ENCODE measurements at places on chromosomes 16 and 17.

- no peak for DNase-seq
Measured at GRCh38 chr16:35862242-35862641, 2402.8 kb downstream of the TP53TG3F start.

DNA sequence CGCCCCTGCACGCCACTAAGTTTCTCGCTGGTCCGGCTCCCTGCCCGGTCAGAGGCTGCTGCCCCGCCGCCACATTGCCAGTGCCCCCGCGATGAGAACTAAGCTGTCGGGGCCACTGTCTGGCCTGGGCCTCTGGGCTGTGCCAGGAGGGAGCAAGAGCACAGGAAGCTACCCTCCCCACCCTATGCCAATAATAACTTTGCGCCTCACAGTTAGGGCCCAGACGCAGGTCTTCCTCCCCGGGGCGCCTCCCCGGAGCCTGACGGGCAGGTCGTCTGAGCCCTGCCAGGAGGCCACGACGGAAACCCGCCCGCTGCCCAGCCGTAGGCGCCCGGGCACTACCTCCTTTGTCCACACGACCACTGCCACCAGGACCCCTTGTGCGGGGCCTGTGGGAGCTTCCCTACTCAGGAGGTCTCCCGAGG lies 1.5 kb downstream of the ZFPM1 start:
- DNase-seq = no peak

DNA sequence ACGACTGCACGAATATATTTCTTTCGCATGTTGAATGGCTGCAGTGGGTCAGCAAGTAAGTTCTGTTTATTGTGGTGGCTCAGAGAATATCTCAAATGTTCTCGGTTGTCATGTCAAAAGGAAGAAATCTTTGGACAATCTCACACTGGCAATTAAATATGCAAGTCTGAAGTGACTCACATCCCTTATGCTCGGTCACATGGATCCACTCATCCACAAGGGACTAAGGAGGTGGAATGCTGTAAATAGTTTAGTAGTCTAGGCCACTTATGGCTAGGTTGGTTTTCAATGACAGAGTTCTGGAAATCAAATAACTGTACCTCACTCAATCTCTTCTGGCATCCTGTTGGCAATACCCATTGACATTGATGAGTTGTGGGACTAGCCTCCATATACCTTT lies 33.0 kb upstream of the PMP22 start:
- no peak for DNase-seq

- DNase-seq = no peak
Measured at GRCh38 chr17:67092291-67092690, 47.9 kb downstream of the CACNG1 start.

DNA sequence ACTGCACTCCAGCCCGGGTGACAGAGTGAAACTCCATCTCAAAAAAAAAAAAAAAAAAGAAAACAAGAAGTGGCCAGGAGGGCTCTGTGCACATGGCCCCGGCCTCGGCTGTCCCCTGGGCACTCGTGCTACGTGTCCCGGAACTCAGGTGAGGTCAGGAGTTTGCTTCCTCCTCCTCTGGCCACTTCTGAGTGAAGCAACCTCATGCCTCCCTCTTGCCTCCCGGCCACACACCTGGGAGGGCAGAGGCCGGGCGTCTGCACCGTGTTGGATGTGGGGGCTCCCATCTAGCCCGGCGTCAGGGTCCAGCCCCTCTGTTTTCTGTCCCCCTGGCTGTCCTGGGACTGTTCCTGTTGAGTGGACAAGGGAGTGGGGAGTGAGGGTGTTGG lies 22.2 kb downstream of the ASPSCR1 start:
- DNase-seq = no peak

DNA sequence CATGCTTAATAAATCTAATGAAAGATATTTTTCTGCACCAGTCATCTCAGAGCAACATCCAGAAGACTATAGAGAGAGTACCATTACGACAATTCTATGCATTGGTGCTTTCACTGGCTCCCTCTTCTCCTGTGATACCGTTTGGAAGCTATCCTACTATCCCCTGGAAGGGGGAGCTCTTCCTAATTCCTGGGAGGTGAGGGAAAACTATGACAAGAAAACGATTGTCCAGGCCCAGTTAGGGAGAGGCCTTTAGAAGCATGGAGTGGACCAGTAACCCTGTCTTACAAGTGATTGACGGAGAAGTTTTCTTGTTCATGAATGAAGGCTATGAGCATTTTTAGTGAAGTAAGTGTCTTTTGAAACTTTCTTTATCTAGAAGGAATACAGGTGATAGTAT lies 150.2 kb downstream of the TANC2 start:
- no peak for DNase-seq

DNA sequence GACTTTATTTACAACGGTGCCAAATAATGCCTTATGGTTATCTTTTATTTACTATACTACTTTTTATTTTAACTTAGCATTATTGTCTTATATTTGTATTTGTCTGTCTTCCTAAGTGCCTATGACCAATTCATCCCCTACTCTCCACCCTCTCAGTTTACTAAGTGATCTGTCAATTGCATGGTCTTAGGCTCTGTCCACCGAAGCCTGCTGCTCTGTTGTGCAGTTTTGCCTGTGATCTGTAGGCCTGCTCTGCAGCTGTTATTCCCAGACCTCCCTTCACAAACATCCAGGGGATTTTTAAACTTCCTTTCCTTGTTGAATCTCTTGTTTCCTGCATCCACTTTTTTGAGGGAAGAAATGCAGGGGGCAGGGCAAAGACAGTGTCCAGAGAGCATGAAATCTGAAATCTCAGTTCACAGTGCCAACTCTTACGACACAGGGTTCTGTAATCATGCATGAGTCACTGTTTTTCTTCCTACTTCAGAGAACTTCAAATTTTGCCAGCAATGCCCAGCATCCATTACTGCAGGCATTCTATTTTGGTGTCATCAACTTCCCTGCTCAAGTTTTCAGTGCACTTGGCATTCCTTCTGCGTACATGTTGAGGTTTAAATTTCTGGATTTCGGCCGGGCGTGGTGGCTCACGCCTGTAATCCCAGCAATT lies 11.4 kb downstream of the SLFN5 start:
- DNase-seq = no peak

GRCh38 chr16:82684256-82684655 lies 57.5 kb downstream of the CDH13 start:
- no peak for DNase-seq

- no peak for DNase-seq
Measured at GRCh38 chr16:61587526-61587925, 448.7 kb downstream of the CDH8 start.

DNA sequence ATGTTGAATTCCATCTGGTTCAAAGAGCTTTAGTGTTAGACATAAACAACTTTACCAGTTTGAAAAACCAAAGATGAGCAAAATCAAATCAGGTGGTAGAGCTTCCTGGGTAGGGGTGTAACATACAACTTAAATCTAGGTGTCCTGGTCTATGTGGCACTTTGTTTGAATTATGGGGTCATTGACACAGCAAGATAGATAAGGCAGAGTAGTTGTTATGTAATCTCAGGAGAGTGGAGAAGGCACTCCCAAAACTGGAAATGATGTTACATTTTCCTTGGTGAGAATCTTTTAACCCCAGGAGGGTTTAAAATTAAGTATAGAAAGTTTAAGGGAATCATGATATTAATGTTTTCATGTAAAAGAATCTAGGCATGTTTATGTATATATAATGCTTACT lies 31.9 kb downstream of the CCDC42 start:
- DNase-seq = no peak

DNA sequence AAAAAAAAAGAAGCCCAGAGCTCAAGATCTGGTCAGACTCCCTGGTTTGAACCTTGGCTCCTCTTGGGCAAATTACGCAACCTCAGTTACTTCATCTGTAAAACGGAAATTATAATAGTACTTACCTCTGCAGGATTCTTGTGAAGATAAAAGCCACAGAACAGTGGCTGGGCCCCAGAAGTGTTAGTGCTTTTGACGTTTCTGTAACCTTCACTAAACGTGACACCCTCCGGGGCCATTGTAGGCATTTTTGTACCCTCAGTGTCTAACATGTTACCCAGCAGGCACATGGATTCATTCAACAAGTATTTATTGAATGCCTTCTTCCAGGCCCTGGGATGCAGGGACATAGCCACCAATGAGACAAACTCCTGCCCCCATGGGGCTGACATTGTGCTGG lies 58.0 kb downstream of the PITPNC1 start:
- no peak for DNase-seq

GRCh38 chr17:3025421-3026124 lies 37.8 kb downstream of the OR1D5 start:
- no peak for DNase-seq

- DNase-seq = no peak
Measured at GRCh38 chr16:65739518-65739917, 617.7 kb upstream of the CDH11 start.

DNA sequence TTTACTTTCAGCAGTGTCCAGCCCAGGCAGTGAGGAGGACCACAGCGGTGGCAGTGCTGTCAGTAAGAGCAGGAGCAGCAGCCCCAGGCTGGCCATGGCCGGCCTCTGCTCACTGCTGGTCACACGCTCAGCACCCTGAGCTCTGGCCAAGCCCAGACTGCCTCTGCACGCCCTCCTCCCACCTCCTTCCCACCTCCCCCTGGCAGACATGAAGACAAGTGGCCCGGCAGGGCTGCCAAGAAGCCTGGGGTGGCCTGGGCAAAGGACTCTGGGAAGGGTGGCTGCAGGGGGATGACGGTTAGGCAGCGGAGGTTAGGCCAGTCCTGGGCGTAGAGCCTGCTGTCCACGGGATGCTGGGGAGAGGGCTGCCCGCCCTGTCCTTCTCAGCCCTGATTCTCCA lies at the start of gene C16orf89:
TSS of gene C16orf89 (minus strand) at position 144 of the 400 bp plus-strand sequence. CDS start at position 96, 48 bp downstream.
- DNase-seq = no peak

GRCh38 chr16:82093666-82094300 lies 58.7 kb downstream of the HSD17B2 start:
- DNase-seq = no peak

GRCh38 chr17:37637956-37638355 lies 5.3 kb downstream of the DDX52 start:
- DNase-seq = no peak

DNA sequence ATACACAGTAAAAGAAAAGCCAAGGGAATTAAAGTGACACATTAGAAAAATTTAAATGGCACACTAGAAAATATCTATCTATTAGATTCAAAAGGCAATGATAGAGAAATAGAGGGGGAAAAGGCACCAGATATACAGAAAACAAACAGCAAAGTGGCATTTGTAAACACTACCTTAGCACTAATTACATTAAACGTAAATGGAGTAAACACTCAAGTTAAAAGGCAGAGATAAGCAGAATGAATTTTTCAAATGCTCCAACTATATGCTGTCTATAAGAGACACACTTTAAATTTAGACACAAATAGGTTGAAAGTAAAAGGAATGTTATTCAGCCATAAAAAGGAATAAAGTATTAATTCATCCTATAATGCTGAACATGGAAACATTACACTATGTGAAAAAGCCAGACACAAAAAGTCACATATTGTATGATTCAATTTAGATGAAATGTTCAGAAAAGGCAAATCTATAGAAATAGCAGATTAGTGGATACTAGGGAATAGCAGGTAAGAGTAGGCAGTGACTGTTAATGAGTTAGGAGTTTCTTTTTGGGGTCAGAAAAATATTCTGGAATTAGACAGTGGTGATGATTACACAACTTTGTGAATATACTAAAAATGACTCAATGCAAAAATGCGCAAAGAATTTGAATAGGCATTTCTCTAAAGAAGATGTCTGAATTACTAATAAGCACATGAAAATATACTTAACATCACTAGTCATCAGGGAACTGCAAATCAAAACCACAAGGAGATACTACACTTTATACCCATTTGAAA lies 92.4 kb downstream of the BRIP1 start:
- no peak for DNase-seq

- DNase-seq = no peak
Measured at GRCh38 chr16:47973552-47973951, 182.2 kb downstream of the ABCC12 start.

GRCh38 chr16:57694725-57695679 lies at the start of gene DRC7:
TSS of gene DRC7 (plus strand) at chr16:57694806. CDS start at chr16:57697950, 3,144 bp downstream.
- DNase-seq = peak; percentile 64

GRCh38 chr16:88667461-88667860 lies 4.6 kb upstream of the MVD start:
- no peak for DNase-seq

GRCh38 chr17:6163612-6164333 lies 93.6 kb downstream of the WSCD1 start:
- DNase-seq = no peak

DNA sequence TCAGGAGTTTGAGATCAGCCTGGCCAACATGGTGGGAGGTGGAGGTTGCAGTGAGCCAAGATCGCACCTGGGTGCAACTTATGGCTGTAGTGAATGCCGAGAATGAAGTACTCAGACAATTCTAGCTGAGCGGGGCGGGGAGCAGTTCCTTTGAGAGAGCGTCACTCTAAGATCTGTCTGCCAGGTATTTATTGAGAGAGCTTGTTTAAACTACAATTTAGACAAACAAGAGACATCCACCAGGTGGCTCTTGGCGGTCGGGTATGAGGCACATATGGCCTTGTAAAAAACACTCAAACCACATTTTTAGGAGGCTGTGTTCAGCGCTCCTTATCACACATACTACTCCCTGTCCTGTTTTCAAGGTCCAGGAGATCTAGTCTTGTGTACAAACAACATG lies 40.6 kb upstream of the CDH1 start:
- no peak for DNase-seq

DNA sequence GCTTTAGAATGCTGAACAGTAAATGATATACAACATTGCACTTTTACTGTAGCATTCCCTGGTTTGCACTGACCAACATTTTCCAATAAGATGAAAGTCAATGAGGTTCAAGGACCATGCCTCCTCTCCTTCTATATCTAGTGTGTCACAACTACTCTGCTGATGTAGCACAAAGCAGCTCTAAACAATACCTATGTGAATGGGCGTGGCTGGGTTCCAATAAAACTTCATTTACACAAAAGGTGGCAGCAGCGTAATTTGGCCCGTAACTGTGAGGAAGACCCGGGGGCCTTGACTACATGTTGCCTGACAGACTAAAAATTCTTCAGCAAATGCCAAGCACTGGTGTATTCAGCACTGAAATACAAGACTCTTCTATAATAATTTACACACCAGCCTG lies 6.5 kb downstream of the SRP68 start:
- no peak for DNase-seq

- DNase-seq = no peak
Measured at GRCh38 chr16:80689487-80689886, 114.9 kb downstream of the CDYL2 start.

DNA sequence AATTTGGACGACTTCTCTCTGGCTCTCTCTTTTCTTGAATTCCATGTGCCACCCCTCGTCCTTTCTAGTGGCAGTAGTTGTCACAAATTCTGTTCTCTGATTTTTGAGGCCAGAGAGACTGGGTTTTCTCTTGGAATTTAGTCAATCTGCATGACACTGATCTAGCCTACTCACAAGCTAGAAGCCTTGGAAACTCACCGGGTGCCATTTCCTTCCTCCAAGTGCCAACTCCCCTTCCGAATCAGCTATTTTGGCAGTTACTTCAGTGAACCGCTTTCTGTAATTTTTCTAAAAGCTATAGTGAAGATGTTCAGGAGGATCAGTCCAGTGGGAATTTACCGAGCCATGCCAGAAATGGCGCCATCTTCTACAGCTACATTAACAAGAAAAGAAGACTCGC lies 228.9 kb downstream of the PMP22 start:
- DNase-seq = no peak

DNA sequence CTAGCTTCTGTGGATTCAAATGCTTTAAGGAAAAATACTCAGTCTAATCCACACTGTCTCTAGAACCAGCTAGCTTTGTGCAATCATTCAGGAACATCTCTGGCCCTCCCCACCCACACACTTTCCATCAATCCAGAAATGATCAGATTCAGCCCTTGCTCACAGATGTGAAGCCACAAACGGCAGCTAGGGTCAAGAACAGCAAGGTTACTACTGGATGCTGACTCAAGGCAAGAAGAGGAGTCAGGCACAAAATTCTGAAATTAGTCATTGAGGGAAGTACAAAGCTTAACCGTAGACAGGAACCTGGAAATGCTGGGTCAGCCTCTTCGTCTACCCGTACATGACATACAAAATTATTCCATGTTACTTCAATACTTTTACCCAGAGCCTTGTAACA lies 174.6 kb downstream of the CDH13 start:
- DNase-seq = no peak
